Activated CD8-positive, alpha-beta memory T cell treated with anti-CD3 and anti-CD28 coated beads for 48 hours (primary cell): ENCODE measurements at places on chromosomes 1 and 21.

DNA sequence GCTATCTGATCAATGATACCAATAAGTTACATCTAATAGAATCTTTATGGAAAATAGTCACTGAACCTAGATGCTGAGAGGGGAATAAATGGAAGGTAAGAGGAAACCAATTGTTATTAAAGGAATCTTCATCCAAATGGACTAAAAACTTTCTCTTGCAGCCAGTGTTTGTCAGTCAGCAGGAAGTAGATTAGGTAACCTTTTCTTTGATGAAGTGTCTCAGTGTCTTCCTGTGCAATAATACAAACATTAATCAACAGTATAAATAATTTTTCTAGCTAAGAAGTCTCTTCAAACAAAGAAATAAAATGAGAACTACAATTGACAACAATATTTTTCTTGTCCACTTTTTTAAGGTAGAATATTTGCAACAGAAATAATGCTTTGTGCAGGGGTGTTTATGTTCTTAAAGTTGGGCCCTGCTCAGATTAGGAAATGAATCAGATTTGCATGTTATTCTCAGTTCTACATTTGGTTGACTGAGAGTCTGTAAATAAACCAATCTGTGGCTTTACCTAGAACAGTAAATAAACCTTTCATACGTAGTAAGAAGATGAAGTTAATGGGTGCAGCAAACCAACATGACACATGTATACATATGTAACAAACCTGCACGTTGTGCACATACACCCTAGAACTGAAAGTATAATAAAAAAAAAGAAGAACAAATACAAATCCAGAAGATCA lies 391.4 kb downstream of the MRPL39 start:
- no peak for DNase-seq

GRCh38 chr1:227896710-227897655 lies 50.7 kb downstream of the WNT9A start:
- no peak for DNase-seq

DNA sequence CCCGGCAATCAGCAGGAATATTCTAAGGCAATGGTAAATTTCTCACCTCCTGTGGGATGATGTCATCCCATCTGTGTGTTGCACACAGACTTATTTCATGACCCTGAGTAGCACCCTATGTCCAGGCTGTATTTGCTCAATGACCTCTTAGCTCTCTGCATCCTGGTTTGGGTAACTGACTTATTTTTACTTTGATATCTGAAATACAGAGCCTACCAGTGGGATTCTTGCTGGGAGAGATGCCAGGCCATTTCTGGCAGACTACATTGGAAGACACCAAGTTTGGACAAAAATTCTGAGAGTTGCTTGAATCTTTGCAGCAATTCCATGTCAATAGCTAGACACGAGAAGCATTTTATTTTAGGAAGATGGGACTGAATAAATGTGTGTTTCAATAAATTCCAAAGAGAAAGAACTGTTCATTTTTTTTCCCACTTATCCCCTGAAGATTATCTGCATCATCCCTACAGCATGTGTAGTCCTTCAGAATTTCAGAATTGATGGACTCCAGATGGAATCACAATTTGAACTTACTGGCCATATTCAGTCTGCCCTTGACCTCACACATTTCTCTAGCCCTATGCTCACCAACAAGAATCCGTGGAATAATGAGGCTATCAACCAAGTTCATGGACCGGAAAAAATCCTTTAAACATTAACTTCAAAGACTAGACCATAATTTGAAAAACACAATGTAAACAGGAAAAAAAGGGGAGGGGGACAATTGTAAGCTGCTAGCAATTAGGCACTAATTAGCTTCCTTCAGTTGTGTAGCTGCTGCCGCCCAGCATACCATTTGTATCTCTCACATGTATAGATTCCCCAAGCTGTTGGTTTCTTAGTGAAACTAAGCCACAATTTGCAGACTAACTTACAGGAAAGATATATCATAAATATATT lies 226.5 kb downstream of the HMCN1 start:
- no peak for DNase-seq

DNA sequence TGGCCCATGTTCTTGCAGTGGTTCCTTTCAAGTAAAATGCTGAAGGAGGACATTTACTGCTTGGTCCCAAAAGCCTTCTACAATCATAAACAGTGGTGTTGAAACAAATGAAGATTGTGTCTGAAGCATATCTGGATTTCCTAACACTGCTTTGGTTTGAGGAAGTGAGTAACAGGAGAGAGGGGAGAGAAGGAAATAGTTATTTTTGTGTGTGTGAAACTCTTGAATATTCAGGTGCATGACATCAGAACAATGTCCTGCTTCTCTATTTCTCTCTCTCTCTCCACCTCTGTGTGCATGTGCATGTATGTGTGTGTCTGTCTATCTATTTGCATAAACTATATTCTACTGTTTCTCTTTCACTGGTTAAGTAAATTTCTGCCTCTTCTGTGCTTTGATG lies 61.4 kb upstream of the TNFSF18 start:
- no peak for DNase-seq

DNA sequence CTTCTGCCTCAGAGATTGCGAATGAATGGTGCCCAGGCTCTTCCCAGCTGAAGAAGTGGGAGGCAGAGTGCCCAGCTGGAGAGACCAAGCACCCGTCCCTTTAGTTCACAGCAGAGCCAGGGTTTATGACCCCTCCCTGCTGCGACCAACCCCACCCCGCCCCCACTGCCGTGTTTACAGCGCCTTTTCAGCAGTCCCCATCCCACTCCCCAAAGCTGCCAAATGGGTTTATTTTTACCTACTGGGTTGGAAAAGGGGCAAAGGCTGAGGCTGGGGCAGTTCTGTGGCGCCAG lies 23.6 kb downstream of the DYRK3 start:
- no peak for DNase-seq

GRCh38 chr1:185059950-185060571 lies 14.7 kb downstream of the RNF2 start:
- no peak for DNase-seq

DNA sequence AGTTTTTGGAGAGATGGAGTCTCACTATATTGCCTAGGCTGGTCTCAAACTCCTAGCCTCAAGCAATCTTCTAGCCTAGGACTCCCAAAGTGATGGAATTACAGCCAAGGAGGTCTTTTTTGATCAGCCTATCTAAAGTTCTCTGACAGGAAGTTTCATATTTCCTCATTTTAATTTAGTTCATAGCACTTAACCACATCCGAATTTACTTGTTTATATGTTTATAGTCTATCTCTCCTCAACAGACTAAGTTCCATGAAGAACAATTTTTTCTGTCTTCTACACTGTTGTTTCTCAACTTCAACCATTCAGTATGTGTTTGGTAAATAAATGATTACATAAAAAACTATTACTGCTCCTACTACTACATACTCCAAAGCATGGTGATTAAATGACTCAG lies 47.9 kb downstream of the GON4L start:
- DNase-seq, result no peak

DNA sequence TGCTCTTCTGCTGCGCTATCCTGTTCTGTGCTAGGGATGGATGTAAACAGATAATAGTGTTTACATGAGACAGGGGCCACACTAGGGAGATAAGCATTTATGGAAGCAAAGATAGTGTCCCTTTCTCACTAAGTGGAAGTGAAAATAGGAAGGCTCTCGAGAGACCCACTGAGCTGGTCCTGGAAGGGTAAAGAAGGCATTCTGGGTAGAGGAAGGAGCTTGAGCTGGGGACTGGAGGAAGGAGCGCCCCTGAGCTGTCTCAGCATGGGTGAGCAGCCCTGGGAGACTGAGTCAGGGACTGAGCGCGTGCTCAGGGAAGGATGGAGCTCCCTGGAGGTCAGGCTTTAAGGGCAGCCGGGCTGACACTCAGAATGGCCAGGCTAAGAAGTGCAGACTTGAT lies 93.3 kb downstream of the IGSF21 start:
- no peak for DNase-seq

DNA sequence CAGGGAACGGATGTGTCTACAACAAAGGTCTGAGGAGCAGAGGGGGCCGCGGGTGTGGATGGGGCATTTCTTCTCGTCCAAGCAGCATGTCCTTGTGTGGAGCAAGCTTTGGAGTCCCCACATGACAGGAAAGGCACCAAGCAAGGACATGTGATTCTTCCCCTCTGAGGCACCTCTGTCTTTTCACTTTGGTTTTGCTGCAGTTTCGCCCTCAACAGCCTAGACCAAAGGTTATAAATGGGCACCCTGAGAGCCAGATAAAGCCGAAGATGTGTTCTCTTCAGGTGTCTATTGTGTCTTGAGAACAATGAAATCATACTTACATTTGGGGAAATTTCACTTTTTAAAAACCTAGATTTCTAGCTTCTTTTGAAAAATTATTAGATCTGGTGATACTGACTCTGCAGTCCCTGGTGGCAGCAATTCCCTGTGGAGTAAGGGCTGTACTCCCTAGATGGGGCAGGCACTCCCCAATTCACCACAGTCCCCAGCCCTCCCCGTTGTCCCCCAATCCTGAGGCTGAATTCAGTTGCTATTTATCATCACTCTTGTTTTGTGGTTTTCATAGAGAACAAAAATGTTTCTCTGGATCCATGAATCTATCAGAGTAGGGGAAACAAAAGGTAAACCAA lies 28.8 kb upstream of the IKBKE start:
- DNase-seq, result no peak
